ENCODE measurements at places on chromosomes 1 and 21.

GRCh38 chr21:26227130-26227529 lies 56.6 kb upstream of the APP start:
- no peak for DNase-seq

GRCh38 chr1:216356945-216357344 lies 66.3 kb downstream of the USH2A start:
- no peak for DNase-seq

GRCh38 chr1:31772669-31773248 lies 8.6 kb upstream of the ADGRB2 start:
- DNase-seq, result no peak

DNA sequence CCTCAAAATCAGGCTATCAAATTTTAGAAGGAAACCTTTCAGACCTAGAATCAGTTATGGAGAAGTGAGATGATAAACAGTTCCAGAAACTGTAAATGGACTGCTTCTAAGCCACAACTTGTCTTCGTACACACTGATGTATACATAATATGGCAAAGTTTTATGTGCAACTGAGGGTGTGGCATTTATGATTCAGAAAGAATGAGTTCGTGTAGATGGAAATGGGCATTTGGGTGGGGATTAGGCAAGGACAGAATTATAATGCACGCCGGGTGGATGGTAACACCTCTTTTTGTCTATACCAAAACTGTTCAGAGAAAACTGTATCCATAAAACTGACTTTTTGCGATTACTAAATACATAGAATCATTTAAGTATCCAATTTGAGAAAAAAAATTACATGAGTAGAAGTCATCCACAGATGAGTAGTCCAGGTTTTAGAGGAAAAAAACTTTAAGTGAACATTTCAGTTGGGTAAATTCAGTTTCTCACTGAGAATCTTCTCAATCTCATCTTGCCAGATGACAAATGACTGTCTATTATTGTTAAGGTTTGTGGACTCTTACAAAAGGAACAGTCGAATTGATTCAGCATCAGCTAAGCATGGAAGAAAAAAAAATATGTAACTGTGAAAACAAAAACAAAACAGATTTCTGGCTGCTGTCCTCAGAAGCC lies 22.5 kb downstream of the ERRFI1 start:
- no peak for DNase-seq

GRCh38 chr1:1540090-1540817 lies at the start of gene TMEM240:
Gene TMEM240 (minus strand): TSS chr1:1540624. CDS start chr1:1540346, 278 bp downstream.
- DNase-seq, result peak; percentile 73

GRCh38 chr1:2986549-2987305 lies 34.5 kb upstream of the ACTRT2 start:
- no peak for DNase-seq

GRCh38 chr1:30462166-30462565 lies 261.2 kb downstream of the MATN1 start:
- DNase-seq, result no peak

- peak; percentile 99 for DNase-seq
Observed at GRCh38 chr1:234980645-234981396, 147.8 kb downstream of the TOMM20 start.

DNA sequence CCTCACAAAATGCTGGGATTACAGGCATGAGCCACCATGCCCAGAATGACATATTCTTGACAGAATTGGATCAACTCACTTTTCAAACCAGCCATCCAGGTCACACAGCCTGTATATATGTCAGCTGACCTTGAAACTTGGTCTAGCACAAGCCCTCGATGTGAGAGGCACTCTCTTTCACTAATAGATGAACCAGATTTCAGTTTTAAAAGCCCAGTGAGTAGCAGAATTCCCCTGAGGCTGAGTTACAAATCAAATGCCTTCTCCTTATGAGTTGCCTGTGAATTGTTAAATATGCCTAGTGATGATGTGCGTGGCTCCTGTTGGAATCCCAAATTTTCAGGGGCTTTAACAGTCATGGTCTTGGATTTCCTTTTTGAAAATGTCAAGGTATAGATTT lies 88.7 kb downstream of the CD247 start:
- no peak for DNase-seq

DNA sequence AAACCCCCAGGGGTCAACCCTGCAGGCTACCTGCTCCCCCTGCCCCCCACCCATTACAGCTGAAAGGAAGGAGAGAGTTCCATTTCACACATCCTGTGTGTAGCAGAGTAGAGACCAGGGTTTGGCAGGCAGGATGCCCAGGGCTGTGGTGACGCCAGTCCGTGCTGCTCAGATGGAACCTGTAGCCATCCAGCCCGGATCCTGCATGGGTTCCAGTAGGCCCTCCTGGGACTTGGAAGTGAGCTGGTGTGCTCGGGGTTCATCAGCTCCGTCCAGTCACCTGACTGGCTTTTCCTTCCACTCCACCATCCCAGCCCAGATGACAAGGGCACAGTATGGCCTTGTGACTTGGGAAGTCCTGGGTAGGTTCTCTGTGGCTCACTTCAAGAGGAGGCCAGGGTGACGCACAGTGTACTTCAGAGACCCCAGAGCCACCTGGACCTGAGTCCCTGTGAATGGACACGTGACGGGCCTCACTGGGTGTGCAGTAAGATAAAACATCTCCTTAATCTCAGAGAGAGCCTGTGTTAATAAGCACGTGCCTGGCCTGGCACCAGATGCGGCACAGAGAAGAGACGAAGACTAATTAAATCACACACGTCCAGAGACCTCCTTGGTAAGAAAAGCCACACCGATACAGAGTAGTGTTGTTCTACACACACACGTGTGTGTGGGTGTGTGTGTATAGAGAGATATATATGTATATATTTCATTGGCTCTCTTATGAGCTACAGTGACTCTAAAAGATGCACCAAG lies 16.0 kb downstream of the ITPKB start:
- no peak for DNase-seq

- DNase-seq, result no peak
Observed at GRCh38 chr1:56933161-56933560, 32.7 kb downstream of the C8B start.

- no peak for DNase-seq
Observed at GRCh38 chr1:3442331-3442730, 12.1 kb upstream of the ARHGEF16 start.

DNA sequence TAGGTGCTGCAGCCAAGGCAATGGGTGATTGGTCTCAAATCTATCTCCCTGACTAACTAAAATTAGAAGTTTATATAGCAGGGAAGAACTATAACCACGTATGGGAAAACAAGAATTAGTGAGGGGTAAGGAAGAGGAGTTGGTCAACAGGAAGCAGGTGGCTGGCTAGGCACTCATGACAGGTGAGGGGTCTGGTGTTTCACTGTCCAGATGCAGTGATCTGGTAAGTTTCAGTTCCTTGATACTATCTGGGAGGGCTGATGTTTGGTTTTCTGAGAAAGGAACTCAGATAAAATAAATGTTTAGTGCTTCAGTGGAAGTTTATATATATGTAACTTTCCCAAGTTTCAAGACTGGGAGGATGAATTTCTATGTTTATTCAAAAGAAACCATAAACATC lies 11.6 kb upstream of the POU2F1 start:
- DNase-seq, result no peak

DNA sequence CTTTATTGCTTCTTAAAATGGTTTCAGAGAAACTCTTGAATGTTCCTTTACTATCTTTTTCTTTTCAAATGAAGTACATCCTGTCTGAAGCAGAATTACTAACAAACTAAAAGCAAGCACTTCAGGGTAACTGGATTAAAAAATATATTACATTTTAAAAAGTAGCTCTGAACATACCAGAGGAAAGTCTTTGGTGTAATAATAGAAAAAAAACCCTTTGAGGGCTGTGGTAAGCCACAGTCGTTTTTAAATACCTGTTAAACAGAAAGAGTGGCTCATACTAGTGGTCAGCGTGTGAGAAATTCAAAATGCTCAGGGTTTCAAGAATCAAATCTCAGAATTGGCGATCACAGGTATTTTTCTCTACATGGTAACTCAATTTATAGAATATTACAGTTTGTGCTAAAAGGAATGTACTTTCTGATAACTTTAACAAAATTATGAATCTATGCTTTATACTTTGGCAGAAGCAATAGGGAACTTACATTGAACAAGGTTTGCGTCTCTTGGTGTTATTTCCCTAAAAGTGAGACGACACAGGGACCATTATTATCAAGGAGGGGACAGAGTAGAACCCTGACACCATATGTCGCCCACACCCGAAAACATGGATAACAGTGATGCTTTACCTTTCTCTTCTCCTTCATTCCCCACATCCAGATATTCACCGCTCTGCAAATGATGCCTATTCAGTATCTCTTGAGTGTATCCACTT lies 97.0 kb upstream of the DPH5 start:
- DNase-seq, result no peak

GRCh38 chr1:177585302-177586220 lies 384.3 kb downstream of the SEC16B start:
- no peak for DNase-seq

- no peak for DNase-seq
Observed at GRCh38 chr1:53799141-53799540, 39.0 kb downstream of the NDC1 start.

- DNase-seq, result peak; percentile 84
Observed at GRCh38 chr1:63987014-63987627, 213.3 kb downstream of the ROR1 start.

DNA sequence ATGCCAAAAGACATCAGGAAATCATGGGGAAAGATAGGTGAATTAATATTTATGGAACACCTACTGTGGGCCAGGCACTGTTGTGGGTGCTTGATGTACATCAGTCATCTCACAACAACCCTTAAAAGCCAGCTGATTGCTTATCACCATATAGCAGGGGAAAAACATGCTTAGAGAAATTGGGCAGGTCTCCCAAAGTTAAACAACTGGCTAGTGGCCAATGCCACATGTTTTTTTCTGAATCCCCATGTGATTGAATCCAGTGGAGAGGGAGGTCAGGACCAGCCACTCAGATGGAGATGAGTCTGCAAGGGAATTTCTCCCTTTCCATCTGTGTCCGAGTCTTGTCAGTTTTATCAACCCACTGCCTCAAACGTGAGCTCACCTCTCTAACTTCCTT lies 33.5 kb downstream of the UTP25 start:
- no peak for DNase-seq

DNA sequence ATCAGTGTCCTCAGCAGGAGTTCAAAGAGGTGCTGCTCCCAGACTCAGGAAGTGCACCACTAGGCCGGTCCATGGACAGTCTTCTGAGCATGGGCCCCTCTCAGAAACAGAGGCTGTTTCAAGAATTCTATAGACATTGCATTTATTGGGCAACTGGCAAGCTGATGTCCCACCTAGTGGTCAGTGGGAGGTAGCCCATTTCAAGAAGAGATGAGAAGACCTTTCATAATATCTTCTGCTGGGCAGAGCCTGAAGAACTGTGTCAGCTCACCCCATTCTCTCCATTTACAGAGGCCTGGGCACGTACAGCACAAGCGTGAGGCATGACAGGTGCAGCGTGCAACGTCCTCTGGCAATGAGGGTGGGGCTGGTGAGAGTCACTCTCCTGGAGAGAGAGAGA lies 216.0 kb downstream of the DYRK1A start:
- peak; percentile 74 for DNase-seq

DNA sequence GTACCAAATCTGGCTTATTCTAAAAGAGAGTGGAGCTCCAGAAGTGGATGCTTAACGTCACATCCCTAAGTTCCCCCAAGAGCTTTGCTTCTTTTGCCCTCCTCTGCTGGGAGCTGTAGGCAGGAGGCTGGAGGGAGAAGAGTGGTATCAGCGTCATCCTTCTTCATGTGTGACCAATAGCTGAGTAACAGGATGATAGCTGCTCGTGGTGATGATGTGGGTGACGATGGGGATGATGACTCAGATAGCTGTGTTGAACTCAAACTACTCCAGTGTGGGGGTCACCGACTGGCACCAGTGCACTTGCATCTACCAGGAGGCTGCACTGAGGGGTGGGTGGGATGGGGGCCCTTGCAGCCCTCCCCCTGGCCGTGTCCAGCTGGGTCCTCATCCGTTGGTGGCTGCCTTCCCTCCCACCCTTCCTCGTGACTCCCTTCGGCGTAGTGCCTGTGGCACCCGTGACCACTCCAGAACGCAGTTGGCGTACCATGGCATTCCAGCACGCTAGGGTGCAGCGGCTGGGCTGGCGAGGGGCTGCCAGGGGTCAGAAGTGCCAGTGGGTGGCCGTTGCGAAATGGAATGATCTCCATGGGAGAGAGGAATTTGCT lies 1.1 kb downstream of the IGFN1 start:
- peak; percentile 85 for DNase-seq

- DNase-seq, result no peak
Observed at GRCh38 chr1:84010136-84010535, 11.2 kb upstream of the TTLL7 start.

- DNase-seq, result no peak
Observed at GRCh38 chr21:41845310-41846032, 33.7 kb downstream of the PRDM15 start.

- peak; percentile 71 for DNase-seq
Observed at GRCh38 chr1:66282343-66282852, 251.6 kb upstream of the SGIP1 start.

GRCh38 chr1:88463401-88463985 lies 220.6 kb upstream of the PKN2 start:
- no peak for DNase-seq

DNA sequence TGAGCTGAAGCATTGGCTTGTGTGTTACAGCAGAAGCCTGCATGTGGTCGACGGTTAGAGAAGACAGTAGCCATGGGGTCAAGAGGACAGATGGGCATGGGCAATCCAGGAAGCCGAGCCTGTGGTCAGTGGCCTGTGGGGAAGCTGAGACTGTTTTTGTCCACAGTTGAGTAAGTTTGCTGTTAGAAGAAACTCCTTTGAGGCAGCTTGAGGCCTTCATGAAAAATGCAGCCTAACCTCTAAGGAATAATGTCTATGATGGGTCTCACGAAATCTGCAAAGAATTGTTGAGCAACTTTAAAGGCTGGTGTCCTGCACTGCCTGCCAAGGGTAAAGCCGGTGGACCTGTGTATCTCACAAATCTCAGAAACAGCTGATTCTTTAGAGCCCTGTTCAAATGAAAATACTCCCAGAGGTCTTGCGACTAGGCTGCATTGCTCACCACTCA lies 322.4 kb downstream of the SETD4 start:
- peak; percentile 69 for DNase-seq

DNA sequence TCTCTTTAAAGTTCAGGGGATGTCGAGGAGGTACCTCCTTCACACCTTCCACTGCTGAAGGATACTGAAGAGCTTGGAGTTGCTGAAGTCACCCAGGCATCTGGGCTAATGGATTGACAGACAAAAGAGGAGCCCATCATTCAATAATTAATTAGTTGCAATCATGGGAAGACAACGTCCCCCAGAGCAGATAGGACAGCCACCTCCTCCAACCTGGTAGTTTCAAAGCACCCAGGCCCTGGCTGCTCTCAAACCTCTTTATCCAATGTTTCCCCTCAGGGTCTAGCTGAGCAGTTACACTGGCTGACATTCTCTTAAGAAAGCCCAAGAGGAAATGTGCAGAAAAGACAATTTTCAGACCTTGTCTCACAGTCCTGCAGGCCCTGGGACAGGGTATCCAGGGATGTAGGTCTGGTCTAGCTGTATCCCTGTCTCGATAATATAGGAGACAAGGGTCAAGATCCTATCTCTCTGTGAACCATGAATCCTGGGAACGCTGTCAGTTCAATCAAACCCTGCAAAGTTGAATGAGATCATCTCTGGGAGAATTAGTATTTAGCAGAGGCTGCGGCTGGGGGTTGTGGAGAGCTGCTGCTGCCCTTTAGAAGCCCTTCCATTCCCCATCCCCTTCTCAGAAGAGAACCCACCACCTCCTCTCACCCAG lies 1.1 kb downstream of the TSPAN2 start:
- DNase-seq, result no peak

- DNase-seq, result no peak
Observed at GRCh38 chr1:109258481-109259466, 9.4 kb downstream of the CELSR2 start.

GRCh38 chr1:118143121-118143520 lies 41.9 kb downstream of the SPAG17 start:
- no peak for DNase-seq

All from amniotic epithelial cell (primary cell).